ENCODE measurements at places on chromosomes 2 and 18.

- DNase-seq: no peak
These were observed 1196.9 kb upstream of the CHAC2 start for GRCh38 chr2:52570716-52571115.

- DNase-seq: no peak
These were observed 17.7 kb downstream of the SH2D6 start for GRCh38 chr2:85435981-85436835.

- peak; percentile 87 for DNase-seq
These were observed 32.8 kb downstream of the LPIN2 start for GRCh38 chr18:2979871-2980790.

DNA sequence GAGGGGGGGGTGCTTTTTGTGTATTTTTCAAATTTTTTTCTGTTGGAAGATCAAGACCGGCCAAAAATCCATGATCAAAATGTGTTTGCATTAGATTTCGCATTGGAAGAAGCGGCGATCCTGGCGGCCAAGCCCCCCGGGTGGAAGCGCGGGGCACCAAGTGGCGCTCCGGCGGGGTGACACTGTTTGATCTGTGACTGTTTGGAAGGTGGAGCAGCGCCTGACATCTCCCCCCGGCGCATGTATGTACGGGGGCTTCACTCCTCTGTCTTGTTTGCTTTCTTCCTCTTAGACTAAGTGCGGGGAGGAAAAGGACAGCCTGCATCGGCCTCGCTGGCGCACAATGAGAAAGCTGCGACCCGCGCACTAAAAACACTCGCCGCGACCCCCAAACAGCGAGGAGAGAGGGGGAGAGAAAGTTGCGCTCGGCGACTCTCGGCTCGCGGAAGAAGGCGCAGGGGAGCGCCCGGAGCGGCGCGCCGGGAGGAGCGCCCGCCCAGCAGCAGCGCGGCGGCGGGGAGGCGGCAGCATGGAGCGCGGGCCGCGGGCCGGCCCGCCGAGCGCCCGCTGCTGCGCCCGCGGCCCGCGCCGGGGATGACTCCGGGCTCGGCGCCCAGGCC lies 515 bp downstream of the TSHZ1 start:
- DNase-seq: peak; percentile 63

DNA sequence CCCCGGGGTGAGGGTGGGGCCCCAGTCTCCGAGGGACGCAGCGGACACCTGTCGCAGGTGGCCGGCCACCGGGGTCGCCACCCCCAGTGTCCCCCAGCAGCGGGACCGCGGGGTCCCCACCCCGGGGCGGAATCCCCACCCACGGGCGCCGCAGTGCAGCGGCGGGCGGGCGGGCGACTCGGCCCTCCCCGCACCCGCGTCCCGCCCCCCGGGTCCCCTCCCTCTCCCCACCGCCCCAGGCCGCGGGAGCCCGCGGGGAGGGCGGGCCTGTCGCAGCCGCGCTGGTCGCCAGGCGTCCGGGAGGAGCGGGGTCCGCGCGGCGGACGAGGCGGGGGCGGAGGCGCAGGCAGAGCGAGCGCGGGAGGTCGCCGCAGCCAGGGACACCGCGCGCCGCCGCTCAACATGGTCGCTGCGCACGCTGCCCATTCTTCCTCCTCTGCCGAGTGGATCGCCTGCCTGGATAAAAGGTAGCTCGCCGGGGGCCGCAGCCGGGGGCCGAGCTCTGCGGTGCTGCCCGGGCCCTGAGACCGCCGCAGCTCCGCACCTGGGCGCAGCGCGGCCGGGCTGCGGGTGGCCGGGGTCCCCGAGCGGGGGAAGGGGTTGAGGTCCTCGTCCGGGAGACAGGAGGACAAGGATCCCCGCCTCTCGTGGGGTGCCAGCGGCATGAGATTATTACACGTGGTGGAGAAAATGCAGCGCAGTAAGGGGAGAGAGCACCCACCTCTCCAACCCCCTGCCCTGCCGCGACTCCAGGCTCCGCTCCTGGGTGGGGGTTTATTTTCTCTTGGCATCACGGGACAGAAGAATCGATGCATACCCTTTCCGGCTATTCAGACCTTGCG lies at the start of gene RAPGEF4:
Gene RAPGEF4 (plus strand): TSS at position 264 of the 842 bp plus-strand sequence. CDS start 139 bp downstream, at position 403.
- DNase-seq: peak; percentile 33

- DNase-seq: no peak
These were observed 88.1 kb downstream of the SPOPL start for GRCh38 chr2:138589663-138590062.

DNA sequence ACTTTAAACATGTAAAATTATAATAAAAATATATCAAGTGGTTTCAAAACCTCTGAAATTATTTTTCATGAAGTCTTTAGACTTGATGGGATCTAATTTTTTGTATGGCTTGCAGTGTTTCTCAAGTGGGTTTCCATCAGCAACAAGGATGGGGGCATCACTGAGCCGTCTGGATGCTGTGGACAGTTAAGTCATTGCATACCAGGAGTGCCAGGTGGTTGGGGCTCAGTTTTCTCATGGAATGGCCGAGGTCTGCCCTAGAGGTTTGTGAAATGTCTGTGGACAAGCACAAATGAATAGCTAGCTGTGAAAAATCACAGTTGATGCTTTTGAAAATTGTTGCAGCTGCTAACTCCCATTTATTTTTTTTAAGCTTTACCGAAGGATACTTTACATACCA lies 1.7 kb downstream of the PRELID3A start:
- DNase-seq: no peak

DNA sequence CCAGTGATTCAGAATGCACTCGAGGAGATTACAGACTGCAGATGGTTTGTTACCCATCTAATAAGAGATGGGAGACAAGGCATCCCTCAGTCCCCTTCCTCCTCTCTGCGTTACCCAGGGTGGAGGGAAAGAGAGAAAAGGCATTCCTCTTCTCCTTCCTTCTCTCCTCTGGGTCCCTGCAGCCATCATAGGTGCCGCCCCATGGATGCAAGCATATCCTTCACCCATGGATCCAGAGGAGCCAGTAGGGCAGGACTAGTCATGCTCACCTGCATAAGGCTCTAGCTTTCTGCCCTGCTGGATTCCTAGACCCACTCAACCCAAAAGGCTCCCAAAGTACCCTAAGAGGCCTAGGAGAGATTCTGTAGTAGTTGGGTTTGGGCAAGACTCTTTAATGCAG lies 20.4 kb downstream of the CMPK2 start:
- DNase-seq: peak; percentile 73

- DNase-seq: peak; percentile 43
These were observed 113.1 kb downstream of the MREG start for GRCh38 chr2:215900203-215900611.

DNA sequence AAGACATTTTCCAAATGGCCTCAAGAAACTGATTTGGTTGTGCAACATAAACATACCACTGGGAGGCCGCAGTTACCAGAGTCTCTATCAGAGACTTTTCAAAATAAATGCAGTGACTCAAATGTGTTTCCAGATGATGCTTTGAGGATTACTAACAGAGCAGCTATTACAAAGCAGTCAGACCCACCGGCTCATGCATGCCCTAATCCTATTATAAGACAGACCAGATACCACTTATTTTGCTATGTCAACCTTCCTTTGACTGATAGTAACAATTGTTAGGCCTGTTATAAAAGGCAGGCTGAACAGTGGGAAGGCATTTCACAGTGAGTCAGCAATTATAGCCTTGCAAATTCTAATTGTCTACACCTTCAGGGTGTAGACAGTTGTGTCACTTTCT lies 217.7 kb downstream of the LRRTM1 start:
- DNase-seq: no peak

DNA sequence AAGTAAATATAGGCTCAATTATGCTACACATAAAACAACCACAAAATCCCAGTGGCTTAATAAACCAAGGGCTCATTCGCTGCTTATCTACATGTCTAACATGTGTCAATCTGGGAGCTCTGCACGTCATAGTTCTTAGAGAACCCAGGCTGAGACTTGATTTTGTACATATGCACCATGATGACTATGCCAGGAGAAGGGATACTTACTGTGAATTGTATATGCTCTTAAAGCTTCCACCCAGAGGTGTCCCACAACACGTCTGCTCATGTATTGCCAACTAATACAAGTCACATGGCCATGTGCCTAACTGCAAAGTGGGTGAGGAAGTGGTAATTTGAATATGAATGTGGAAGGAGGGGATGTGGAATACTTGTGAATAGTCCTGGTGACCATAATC lies 262.1 kb downstream of the CPS1 start:
- DNase-seq: no peak

DNA sequence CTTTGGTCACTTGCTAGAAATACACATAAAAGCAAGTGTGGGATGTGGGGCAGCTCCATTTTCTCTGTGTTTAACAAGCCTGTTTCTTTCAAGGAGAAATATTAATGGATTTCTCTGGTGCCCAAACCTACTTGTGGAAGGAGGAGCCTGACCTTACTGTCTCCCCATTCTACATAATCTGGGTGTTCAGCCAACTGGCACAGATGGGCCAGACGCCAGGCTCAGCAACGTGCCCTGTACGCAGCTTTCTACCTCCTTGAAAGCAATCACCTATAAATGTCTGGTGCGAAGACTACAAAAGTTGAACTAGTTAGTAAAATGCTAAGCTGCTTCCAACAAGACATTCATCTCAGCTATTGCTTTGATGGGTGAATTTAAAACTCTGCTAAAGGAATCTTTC lies 33.2 kb upstream of the MYO3B start:
- DNase-seq: no peak

- no peak for DNase-seq
These were observed 356.9 kb downstream of the TNS1 start for GRCh38 chr2:217645896-217646295.

GRCh38 chr2:202848813-202849212 lies 22.8 kb downstream of the ICA1L start:
- no peak for DNase-seq

DNA sequence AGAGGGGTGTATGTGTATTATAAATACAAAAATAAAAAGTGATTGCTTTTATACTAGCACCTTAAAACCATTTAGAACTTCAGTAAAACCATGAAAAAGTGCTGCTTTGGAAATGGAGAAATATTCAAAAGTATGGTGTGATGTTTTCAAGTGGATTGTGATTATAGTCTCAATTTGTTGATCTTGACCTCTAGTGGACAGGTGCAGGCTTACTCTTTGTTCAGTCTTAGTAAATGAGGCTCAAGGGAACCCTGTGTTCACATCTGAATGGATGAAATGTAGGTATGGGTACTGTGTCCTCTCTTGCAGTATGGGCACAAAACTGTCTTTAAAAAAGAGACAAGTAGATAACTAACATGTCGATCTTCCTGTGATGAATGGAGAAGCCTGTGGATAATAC lies 145.8 kb downstream of the MCFD2 start:
- no peak for DNase-seq

GRCh38 chr2:26692279-26692896 lies at the start of gene KCNK3:
Gene KCNK3, plus strand, starts transcription at chr2:26692722. Its CDS starts 154 bp downstream, at chr2:26692876.
- peak; percentile 22 for DNase-seq

DNA sequence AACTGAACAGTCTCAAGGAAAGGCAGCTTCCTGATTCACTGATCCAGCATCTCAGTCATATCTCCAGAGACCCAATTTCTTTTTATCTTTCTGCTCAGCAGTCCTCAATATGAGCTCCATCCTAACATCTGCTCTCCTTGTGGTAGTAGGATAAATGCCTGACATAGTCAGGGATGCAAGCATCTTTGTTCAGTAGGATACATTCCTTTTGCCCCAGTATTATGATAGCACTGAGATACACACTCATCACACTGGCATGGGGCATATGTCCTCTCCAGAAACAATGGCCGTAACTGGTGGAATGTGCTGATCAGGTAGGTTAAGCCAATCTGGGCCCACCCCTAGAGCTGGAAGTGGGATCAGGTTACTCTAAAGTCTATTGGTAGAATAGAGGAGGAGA lies 207.2 kb downstream of the ETAA1 start:
- DNase-seq: no peak

DNA sequence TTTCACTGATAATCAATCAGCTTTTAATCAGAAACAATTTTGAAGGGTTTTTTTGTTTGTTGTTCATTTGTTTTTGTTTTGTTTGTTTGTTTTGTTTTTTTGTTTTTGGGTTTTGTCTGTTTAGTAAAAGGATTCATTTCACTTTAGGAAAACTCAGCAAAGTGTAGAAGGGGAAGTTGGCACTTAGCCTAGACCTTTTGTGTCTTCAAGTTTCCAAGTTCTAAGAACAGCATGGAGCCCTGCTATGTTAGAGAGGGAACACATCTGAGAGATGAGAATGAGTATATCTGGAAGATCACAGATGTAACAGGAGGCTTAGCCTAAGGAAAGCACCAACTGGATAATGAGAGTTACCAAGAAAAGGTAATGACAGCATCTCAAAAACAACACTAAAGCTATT lies 501.5 kb downstream of the ERBB4 start:
- DNase-seq: no peak

Measured in common myeloid progenitor, CD34-positive (primary cell).